ENCODE measurements at places on chromosomes 4 and X. TPM values are rescaled to one million over a fixed set of nuclear protein-coding genes. Genes with fewer than 3 reads are reported as not detected.

HMGN5 gene
- 6.1 TPM for total RNA-seq

KCNIP4 gene
- 1.2 TPM for total RNA-seq

STATH gene
- total RNA-seq, result not detected

PRSS12 gene
- total RNA-seq, result 22.4 TPM

AWAT2 gene
- not detected for total RNA-seq

GRCh38 chr4:139647184-139647583, 18.4 kb upstream of the MGST2 start:
- DNase-seq, result no peak

GRCh38 chr4:3340038-3340699, 47.3 kb downstream of the RGS12 start:
- DNase-seq, result no peak

GRCh38 chr4:153438916-153439756, 27.0 kb upstream of the TMEM131L start:
- DNase-seq, result no peak

- no peak for DNase-seq
These were observed 443.5 kb downstream of the PCDH10 start for GRCh38 chr4:133592591-133592990.

DNA sequence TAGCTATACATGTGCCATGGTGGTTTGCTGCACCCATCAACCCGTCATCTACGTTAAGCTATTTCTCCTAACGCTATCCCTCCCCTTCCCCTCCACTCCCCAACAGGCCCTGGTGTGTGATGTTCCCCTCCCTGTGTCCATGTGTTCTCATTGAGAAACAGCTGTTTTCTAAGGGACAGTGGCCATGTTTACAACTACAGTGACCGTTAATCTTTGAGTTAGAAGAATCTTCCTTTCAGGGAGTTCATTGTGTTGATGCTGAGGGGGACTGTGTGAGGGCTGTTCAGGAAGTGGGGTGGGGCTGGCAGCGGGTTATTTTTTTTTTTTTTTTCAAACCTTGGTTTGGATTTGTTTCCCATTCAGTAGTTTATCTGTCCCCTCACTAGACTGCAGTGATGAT, 179.9 kb downstream of the NHS start:
- DNase-seq, result no peak

DNA sequence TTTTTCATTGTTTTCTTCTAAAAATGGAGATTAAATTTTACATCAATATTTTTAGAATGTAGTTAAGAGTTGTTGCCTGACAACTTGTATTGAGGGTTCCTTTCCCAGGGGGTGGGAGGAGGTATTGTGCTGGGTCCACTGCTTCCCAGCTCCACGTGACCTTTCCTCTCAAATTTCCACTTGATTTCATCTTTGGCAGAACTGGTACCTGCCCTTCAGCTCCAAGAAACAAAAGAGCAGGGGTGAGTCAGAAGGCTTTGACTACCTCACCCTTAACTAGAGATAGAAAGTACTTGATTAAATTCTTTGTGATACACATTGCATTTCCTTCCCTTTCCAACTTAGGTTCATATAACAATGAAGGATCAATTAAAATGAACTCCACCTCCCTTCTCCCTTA, 19.7 kb downstream of the TRIM2 start:
- no peak for DNase-seq

Data from colonic mucosa (tissue), 4 donors.